Thoracic aorta (tissue), 2 donors: ENCODE measurements at places on chromosomes 6 and 20.

DNA sequence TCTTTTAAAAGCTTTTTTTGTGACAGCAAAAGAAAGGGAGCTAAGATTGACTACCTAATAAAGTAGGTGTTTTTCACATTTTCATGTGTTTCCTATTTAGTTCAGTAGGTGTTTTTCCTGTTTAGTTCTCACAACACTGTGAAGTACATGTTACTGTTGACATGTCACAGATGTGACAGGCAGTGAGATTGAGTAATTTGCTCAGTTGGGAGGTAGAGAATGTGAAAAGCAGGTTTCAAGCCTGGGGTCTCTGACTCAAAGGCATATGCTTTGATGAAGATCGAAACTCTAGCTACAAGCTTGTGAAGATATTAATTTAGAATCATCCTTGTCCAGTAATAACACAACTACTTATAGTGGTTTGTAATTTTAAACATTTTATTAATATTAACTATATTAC is 43.1 kb downstream of the SLX4IP start:
- DNase-seq, result no peak
- peaks cover 6% of the 10 kb centered on the region for H3K4me1 ChIP-seq
- H3K4me3 ChIP-seq, result no peak overlapping the region
- no peaks in the 10 kb centered on the region for H3K27me3 ChIP-seq
- H3K27ac ChIP-seq, result no peak overlapping the region
- no peaks in the 10 kb centered on the region for H3K36me3 ChIP-seq

GRCh38 chr6:159103396-159104162 is 58.8 kb upstream of the TAGAP start:
- H3K27ac ChIP-seq, result no peak overlapping the region
- no peaks in the 10 kb centered on the region for H3K36me3 ChIP-seq
- no peaks in the 10 kb centered on the region for H3K4me1 ChIP-seq
- no peak for DNase-seq

GRCh38 chr6:138087593-138088325 is 19.5 kb downstream of the PERP start:
- no peak overlapping the region for H3K27ac ChIP-seq
- H3K27me3 ChIP-seq, result no peaks in the 10 kb centered on the region
- no peak overlapping the region for H3K4me3 ChIP-seq
- peaks cover 12% of the 10 kb centered on the region for H3K36me3 ChIP-seq
- H3K4me1 ChIP-seq, result no peaks in the 10 kb centered on the region

GRCh38 chr6:53494076-53494475 is 50.8 kb downstream of the GCLC start:
- H3K4me1 ChIP-seq, result peaks cover 8% of the 10 kb centered on the region
- peak overlapping the region; percentile 67 for H3K4me3 ChIP-seq
- H3K36me3 ChIP-seq, result peaks cover under 1% of the 10 kb centered on the region
- no peak overlapping the region for H3K27ac ChIP-seq
- DNase-seq, result no peak

DNA sequence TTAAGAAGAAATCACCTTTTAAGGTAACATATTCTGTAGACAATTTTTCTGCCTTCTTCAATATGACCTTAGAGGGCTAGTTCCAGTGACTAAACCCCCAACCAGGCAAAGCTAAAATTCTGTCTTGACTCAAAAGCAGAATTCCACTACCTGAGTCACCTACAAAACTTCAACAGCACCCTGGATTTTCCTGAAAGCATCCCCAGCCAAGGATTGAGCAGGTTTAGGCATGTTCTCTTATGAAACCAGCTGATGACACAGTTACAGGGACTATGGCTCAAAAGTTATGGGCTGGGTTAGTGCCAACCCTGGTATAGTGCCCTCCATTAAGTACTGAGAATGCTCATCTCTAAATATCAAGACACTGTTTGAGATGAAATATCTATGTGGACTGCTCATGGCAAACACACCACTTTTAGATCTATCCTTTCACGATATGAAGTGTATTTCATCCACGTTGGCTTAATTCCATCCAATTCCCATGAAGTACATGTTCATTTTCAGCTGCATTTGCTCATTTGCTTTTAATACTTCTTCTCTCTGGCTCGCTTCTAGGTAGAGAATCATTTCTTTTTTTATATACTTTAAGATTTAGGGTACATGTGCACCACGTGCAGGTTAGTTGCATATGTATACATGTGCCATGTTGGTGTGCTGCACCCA is 53.6 kb upstream of the TNFAIP3 start:
- no peak for DNase-seq
- H3K27ac ChIP-seq, result no peak overlapping the region
- peaks cover 3% of the 10 kb centered on the region for H3K4me1 ChIP-seq
- no peaks in the 10 kb centered on the region for H3K36me3 ChIP-seq

- no peak overlapping the region for H3K27ac ChIP-seq
- DNase-seq, result no peak
- H3K27me3 ChIP-seq, result no peaks in the 10 kb centered on the region
Observed at GRCh38 chr6:149026530-149026942, 279.7 kb downstream of the UST start.

DNA sequence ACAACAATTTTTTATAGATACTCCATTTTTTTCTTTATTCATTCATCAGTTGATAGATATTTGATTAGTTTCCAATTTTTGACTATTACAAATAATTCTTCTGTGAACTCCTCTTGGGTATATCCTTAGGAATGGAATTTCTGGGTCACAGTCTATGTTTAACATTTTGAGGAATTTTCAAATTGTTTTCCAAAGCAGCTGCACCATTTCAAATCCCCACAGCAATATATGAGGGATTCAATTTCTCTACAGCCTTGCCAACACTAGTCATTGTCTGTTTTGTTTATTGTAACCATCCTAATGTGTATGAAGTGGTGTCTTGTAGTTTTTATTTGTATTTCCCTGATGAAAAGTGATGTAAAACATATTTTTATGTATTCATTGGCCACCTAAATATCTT is 320.3 kb upstream of the DEFB112 start:
- H3K27ac ChIP-seq, result no peak overlapping the region
- no peaks in the 10 kb centered on the region for H3K36me3 ChIP-seq
- no peak for DNase-seq
- H3K27me3 ChIP-seq, result no peaks in the 10 kb centered on the region
- no peak overlapping the region for H3K4me3 ChIP-seq

DNA sequence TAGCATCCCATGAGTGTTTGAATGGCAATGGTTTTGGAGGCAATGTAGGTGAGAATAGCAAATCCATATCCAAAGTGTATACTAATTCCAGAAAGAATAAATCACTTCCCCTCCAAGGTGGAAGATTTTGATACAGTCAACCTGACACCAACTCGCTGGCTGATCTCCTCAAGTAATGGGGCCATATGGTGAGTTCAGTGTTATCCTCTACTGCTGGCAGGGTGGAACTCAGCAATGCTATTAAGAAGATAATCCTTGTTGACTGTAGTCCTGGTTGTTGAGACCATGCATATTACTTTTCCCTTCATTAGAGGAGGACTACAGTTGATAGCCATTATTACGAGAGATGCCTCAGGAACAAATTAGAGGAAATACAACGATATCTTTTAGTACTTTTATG is 17.8 kb upstream of the HLA-DQB1 start:
- no peaks in the 10 kb centered on the region for H3K4me1 ChIP-seq
- no peak overlapping the region for H3K4me3 ChIP-seq
- no peaks in the 10 kb centered on the region for H3K27me3 ChIP-seq
- no peaks in the 10 kb centered on the region for H3K36me3 ChIP-seq
- H3K27ac ChIP-seq, result no peak overlapping the region

DNA sequence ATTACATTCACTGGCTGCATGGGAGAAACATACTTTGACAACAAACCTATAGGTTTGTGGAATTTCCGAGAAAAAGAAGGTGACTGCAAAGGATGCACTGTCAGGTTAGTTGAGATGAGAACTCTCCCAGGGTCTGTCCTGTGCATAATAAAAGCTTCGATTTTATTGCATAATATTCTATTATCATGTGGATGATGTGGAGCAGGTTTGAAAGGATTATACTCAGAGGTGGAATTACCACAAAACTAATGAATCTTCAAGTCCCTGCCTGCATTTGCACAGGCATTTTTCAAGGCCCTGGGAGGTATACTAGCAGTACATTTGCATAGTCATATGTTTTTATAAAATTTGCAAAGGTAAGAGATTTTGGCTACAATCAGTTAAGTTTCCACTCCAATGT is 249.8 kb downstream of the ARHGAP18 start:
- H3K36me3 ChIP-seq, result no peaks in the 10 kb centered on the region
- H3K27me3 ChIP-seq, result no peaks in the 10 kb centered on the region
- H3K27ac ChIP-seq, result no peak overlapping the region

DNA sequence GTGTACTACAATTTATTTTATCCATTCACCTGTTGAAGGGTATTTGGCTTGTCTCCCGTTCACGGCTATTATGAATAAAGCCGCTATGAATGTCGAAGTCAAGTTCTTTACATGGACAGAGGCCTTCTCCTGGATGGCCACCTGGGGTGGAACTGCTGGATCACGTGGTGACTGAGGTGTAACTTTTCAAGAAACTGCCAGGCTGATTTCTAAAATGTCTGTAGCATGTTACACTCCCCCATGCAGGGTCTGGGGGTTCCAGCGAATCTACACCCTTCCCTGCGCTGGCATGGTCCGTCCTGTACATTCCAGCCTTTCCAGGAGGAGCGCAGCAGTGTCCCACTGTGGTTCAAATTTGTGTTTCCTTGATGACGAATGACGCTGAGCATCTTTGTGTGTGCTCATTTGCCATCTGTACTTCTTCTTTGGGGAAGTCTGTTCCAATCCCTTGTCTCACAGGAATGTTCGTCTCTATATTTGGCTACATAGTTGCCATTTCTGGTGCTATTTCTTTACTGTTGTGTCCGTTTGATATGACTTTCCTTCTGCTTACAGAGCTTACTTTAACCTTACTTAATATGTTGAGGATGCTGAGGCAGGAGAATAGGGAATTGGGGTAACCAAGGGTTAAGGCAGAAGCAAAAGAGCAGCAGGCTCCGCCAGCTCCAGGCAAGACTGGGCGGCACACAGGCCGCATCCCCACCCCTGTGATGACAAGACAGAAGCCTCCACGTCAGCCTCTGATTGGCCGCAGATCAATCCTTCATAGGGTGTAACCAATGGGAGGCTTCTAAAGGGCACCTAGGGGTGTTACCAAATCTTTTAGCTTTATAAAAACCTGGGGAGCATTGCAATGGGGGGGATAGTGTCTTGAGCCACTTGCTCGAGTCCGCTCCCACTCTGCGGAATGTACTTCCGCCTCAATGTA is 106.6 kb downstream of the TAF4 start:
- H3K36me3 ChIP-seq, result no peaks in the 10 kb centered on the region
- H3K4me3 ChIP-seq, result no peak overlapping the region
- H3K27ac ChIP-seq, result no peak overlapping the region
- H3K27me3 ChIP-seq, result no peaks in the 10 kb centered on the region
- DNase-seq, result no peak
- no peaks in the 10 kb centered on the region for H3K4me1 ChIP-seq

DNA sequence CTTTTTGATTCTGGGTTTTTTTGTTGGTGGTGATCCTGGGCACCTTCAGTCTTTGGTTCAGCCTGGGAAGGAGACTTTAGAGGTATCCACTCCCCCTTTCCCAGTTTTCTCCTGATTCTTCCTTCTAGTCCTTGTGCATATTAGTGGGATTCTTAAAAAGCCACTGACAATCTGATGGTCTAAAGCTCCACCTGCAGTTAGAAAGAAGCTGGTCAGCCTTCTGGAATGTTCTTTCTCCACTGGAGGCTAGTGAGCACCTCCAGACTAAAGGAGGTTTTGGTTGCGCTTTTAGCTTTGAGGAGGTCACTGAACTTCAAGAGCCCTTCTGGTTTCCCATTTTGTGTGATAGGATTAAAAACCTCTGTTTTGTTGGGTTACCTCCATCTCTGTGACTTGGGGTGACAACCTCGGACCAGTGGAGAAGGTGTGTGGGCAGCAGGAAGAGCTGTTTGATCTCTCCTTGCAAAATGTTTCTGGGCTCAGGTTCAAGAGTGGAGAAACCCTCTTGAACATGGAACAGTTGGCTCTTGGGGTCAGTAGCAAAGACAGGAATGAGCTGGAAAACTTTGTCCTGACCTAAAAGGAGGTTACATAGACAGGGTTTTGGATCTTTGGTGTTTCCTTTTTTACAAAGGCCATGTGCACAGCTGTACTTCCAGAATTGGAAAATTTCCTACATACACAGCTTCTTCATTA is 29.0 kb downstream of the JARID2 start:
- no peaks in the 10 kb centered on the region for H3K36me3 ChIP-seq
- no peaks in the 10 kb centered on the region for H3K27me3 ChIP-seq
- H3K4me3 ChIP-seq, result no peak overlapping the region
- DNase-seq, result no peak
- H3K27ac ChIP-seq, result no peak overlapping the region
- H3K4me1 ChIP-seq, result peaks cover 25% of the 10 kb centered on the region

- no peak for DNase-seq
- no peaks in the 10 kb centered on the region for H3K4me1 ChIP-seq
- peaks cover 3% of the 10 kb centered on the region for H3K36me3 ChIP-seq
- H3K4me3 ChIP-seq, result no peak overlapping the region
- H3K27me3 ChIP-seq, result no peaks in the 10 kb centered on the region
Observed at GRCh38 chr6:170371080-170371479, 64.5 kb downstream of the FAM120B start.

- H3K4me1 ChIP-seq, result peaks cover 2% of the 10 kb centered on the region
- peaks cover 14% of the 10 kb centered on the region for H3K36me3 ChIP-seq
- no peaks in the 10 kb centered on the region for H3K27me3 ChIP-seq
- no peak overlapping the region for H3K4me3 ChIP-seq
Observed at GRCh38 chr6:125267806-125268523, 33.8 kb downstream of the HDDC2 start.

GRCh38 chr6:5213836-5214235 is 46.9 kb downstream of the LYRM4 start:
- DNase-seq, result no peak
- H3K36me3 ChIP-seq, result no peaks in the 10 kb centered on the region
- no peaks in the 10 kb centered on the region for H3K27me3 ChIP-seq
- peaks cover 48% of the 10 kb centered on the region for H3K4me1 ChIP-seq
- H3K4me3 ChIP-seq, result no peak overlapping the region

- no peaks in the 10 kb centered on the region for H3K27me3 ChIP-seq
- no peak overlapping the region for H3K4me3 ChIP-seq
- H3K27ac ChIP-seq, result no peak overlapping the region
- no peaks in the 10 kb centered on the region for H3K4me1 ChIP-seq
Observed at GRCh38 chr6:124577734-124578281, 384.4 kb upstream of the RNF217 start.

GRCh38 chr6:167703781-167704180 is 122.9 kb upstream of the AFDN start:
- peaks cover 5% of the 10 kb centered on the region for H3K4me1 ChIP-seq
- H3K27ac ChIP-seq, result no peak overlapping the region
- no peak for DNase-seq
- H3K4me3 ChIP-seq, result no peak overlapping the region

- H3K36me3 ChIP-seq, result no peaks in the 10 kb centered on the region
- no peak for DNase-seq
- no peak overlapping the region for H3K4me3 ChIP-seq
- peak overlapping the region; percentile 87 for H3K27ac ChIP-seq
- peaks cover 38% of the 10 kb centered on the region for H3K4me1 ChIP-seq
Observed at GRCh38 chr20:45818239-45818638, 5.8 kb downstream of the UBE2C start.

- H3K27ac ChIP-seq, result no peak overlapping the region
- H3K4me3 ChIP-seq, result no peak overlapping the region
- H3K27me3 ChIP-seq, result no peaks in the 10 kb centered on the region
Observed at GRCh38 chr6:138510093-138510492, 10.8 kb upstream of the NHSL1 start.

- DNase-seq, result no peak
- H3K27me3 ChIP-seq, result no peaks in the 10 kb centered on the region
- H3K4me3 ChIP-seq, result no peak overlapping the region
- H3K4me1 ChIP-seq, result no peaks in the 10 kb centered on the region
- no peak overlapping the region for H3K27ac ChIP-seq
Observed at GRCh38 chr6:93177438-93177837, 241.9 kb downstream of the EPHA7 start.
